ENCODE measurements at places on chromosomes 11 and 22.

- DNase-seq: no peak
Measured at GRCh38 chr11:44568331-44568657, 2.8 kb downstream of the CD82 start.

GRCh38 chr11:119432484-119433357 is 9.7 kb upstream of the THY1 start:
- no peak for DNase-seq

DNA sequence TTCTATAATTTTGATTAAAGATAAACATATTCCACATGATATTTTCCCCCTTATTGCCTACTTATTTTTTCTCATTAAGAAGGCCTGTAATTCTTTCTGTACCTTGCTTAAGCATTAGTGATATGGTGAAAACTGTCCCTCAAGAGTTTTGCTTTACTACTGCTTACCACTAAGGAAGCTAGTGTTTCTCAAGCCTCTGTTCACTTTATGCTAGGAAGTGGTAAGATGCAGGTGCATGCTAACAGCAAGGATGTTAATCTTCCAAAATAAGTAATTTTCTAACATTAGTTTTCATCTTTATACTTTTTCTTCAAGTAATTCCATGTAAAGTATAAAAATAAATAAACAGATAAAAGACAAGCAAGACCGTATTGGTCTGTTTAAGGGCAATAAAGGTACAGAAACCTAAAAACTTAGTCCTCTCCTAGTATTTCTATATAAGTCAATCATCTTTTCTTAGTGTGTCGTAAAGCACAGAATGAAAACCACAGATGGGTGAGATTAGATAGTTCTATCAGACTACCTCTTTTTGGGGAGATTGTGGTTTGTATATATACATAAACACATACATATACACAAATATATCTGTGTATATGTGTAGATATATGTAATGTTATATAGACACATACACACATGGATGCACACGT is 731.0 kb upstream of the CNTN5 start:
- DNase-seq: no peak

GRCh38 chr11:131840545-131840944 is 470.1 kb downstream of the NTM start:
- DNase-seq: peak; percentile 30

DNA sequence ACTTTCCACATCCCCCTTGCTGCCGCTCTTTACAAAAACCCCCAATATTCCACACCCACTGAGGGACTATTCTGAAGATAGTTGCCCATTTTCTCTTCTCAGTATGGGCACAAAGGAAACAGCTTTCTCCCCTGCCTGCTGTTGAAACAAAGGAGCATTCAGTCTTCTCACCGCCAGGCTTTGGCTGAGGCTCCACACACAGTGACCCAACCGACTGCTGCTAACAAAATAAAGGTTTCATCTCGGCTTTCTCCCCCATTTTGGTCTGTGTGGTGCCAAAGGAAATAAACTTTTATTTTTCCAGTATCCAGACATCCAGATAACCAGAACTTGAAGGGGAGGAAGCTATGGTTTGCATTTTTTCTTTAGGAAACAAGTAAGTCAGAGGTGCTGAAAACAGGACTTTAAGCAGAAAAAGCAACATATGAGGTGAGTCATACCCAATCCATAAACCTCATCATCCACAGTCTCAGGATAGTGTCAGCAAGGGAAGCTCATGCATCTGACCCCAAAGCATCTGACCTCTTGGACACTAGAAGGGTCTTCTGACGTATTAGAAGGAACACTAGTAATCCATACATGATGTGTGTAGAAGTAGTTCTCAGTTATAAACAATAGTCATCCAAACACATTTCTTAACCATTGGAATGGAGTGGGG is 6.4 kb downstream of the CLMP start:
- no peak for DNase-seq

DNA sequence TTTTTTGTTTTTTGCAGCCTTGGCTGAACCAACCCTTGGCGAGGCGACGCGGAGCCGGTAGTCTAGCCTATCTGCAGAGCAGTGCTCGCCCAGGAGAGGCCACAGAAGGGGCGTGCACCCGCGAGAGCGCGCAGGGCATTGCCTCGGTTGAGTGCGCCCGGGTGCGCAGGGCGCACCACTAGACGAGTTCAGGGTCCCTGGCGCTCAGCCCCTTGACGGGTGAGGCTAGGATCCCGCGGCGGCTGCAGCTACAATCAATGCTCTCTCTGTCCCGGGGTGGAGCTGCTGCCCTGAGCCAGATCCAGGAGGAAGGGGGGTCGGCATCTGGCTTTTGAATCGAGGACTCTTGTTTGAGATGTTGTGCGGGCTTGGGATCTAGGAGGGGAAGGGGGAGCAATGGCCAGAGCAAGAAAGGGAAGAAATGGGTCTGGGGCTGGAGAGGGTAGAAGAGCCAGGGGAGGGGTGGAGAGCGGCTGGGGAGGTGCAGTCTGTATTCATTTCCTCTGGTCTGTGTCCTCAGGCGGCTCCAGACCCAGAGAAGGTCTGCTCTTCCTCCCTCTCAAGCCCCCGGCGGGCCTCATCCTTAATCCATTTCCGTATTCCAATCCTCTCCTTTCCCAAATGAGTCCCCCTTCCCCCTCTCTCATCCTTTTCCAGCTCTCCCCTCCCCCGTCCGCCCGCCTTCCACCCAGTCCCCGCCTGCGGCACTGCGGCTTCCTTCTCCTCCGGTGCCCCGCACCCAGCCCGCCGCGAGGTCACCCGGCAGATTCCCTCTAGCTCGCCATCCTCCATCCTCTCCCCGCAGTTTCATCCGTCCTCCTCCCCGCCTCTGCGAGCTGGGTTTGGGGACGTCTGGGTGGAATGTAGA is 797 bp downstream of the THY1 start:
- no peak for DNase-seq

DNA sequence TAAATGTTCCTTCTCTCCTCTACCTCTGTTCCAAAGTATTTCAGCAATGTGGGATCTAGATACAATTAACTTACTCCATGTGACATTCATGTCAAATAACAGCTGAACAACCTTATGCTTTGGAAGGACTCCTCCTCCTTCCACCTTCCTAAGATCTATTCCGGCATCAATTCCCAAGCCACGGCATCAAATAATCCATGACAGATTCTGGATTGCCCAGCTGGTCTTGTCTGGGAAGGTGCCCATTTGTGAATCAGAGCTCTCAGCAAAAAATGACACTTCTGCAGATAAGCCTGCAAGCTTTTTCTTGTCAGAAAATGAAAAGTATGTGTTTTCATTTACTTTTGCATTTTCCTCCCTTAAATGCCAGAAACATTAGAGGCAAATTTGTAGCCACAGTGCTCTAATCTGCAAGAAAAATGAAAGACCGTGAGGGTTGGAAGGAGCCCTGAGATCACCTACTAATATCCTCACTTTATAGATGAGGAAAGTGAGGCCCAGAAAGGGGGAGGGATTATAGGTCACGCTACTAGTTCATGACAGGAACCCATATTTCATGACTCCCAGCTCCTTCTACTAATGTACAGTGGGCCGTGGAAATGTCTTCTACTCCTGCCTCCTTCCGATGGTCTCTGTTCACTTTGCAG is 124.0 kb downstream of the ME3 start:
- DNase-seq: no peak

DNA sequence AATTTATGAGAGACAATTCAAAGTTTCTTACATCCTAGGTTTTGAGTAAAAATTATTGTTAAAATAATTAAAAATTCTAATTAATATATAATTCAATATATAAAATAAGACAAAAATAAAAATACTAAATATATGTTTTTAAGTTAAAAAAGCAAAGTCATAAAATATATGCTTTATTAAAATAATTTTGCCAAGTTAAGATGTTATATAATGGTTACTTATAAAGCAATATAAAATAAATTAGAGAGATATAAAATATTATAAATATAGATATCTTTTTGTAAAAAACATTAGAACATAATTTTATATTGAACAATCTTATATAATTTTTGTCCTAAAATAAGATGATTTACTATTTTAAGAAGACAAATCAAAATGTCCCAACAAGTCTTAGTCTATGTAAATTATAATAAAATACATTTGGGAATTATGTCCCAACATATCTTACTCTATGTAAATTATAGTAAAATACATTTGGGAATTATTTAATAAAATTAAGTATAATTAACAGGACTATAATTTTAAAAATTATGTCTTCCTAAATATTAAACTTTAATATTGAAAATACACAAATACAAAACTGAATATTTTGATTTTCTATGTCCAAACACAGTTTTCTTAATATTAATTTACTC is 67.7 kb upstream of the TOP3B start:
- DNase-seq: no peak

DNA sequence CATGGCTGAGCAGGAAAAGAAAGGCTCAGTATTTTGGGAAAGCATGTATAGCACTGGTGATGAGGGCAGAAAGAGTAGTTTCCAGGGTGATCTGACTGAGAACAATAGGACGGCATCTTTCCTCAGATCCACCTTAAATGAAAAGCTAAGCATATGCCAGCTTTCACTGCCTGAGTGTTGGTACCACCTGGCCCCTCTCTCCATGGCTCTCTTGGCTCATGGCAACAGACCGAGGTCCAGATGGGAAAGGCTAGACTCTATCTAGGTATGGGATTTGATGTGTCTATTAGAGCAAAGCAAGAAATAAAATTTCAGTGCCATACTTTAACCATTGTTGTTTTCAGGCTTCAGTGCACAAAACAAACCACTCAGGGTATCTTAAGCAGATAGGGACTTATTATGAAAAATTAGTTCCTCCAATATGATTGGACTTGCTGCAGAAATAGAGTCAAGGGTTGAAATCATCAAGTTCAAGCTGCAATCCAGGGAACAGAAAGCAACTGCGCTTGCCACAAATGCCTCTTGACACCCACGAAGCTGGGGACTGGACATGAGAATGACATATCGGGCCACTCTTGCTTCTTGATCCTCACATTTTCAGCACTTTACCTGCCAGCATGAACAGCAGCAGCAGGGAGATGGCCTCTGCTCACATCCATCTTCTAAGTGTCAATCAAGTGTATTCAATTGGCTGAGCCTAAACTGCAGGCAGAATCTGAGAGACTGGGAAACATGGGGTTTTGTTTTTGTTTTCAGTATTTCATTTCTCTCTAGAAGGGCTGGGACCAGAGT is 64.0 kb upstream of the SNX19 start:
- no peak for DNase-seq

GRCh38 chr11:31711137-31711536 is 100.0 kb downstream of the PAX6 start:
- DNase-seq: no peak

DNA sequence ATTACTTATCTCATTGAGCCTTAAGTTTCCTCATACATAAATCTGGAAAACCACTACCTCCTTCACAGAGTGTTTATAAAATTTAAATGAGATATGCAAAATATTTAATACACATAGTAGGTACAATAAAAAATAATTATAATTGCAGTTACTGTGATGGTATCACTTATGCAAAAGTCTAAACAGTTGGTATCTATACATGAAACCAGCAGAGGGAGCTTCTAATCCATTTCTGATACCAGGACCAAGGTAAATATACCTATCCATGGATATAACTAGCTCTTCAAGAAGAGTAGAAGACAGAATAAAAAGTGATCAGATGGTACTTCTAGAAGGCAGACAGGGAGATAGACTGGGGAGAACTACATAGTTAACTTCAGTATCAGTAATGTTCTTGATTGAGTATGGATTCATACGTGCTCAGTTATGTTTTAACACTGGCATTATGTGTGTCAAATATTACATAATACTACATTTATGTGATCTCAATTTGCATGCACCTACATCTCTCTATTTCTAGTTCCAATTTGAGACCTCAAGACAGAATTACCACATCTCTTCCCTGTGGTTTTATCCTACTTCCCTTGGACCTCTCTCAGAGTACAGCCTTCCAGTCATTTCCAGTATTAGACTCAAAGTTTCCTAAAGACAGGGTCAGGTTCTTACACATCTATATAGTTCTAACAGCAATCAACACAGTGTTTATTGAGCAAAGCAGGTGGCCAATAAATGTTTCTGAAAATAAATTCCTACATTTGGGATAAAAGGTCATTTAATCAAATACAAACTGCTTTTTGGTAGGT is 13.7 kb upstream of the TSG101 start:
- peak; percentile 18 for DNase-seq

DNA sequence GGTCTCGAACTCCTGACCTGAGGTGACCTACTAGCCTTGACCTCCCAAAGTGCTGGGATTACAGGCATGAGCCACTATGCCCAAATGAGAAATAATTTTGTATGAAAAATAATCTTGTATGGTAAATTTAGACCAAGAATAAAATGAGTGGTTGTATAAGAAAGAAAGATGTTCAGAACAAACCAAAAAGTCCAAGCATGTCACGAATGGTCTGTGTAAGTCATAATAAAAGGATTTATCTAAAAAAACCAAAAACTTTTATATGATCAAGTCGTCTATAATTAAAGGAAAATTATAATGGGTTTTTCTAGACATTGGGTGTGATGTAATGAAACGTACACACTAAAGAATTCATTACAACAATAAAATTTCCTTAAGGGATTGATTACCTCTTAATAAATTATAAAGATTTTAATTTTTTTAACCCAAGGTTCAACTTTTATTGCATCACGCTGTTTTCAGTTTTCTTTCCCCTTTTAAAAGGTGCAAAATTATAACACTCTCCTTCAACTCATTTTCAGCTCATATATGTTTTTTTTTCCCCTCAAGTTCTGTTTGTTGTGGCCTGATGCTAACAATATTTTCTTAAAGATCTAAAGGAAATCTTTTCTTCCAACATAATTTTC is 8.9 kb upstream of the AQP11 start:
- DNase-seq: no peak

DNA sequence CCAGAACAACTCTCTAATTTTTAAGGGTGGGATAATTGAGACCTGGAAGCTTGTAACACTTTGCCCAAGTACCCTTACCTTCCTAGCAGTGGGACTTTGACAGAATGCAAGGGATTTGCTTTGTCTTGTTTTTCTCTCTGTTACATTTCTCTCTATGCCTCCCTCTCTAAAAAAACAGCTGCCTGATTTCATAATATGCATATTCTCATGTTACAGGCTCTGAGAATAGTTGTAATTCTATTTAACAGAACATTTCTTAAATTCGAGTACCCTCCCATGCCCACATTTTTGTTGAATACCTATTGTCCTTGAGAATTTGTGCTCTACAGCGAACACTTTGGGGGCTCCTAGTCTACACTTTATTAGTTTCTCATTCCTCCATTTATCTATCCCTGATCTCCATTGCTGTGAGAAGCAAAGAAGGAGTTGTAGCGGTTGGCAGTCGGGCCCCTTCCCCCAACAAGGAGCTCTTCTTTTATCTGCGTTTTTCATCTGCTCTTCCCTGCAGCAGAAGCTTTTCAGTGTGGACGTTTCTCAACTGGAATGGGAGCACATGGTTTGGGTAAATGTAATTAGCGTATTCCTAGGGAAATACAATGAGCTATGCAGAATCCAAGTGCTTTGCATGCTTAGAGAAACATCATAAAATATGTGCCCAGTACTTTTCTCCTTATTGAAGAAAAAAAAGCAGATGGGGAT is 117.7 kb upstream of the CCDC90B start:
- no peak for DNase-seq
